ENCODE measurements at places on chromosomes 3 and 15. TPM values are rescaled to one million over a fixed set of nuclear protein-coding genes. Genes with fewer than 3 reads are reported as not detected.

Gene FBN1
- 51.1 TPM for total RNA-seq

- H3K27me3 ChIP-seq = no peaks in the 10 kb centered on the region
- no peaks in the 10 kb centered on the region for H3K36me3 ChIP-seq
- no peak overlapping the region for H3K27ac ChIP-seq
- no peak overlapping the region for H3K4me3 ChIP-seq
Observed at GRCh38 chr15:80233581-80233980, 18.4 kb downstream of the CTXND1 start.

DNA sequence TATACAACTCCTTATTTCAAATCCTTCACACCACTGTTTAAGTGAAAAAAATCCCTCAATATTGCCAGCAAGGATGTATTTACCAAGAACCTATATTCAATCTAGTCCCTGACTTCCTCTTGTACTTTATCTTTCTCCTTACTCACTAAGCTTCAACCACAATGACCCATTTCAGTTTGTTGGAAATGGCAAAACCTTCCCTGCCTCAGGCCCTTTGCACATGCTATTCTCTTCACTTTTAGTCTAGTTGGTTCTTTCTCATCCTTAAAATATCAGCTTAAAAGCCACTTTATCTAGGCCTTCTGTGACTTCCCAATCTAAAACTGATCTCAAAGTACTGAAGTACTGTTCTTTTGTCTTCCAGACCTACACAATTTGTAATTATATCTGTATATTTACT lies 81.3 kb upstream of the ACTC1 start:
- peaks cover 23% of the 10 kb centered on the region for H3K36me3 ChIP-seq
- no peak overlapping the region for H3K27ac ChIP-seq
- no peaks in the 10 kb centered on the region for H3K27me3 ChIP-seq
- no peaks in the 10 kb centered on the region for H3K4me1 ChIP-seq

Gene FBLN2
- total RNA-seq = 54.7 TPM

- H3K27ac ChIP-seq = no peak overlapping the region
- no peak overlapping the region for H3K4me3 ChIP-seq
- no peak for DNase-seq
- H3K27me3 ChIP-seq = no peaks in the 10 kb centered on the region
- no peaks in the 10 kb centered on the region for H3K4me1 ChIP-seq
Observed at GRCh38 chr3:63390710-63391230, 112.7 kb downstream of the SYNPR start.

DNA sequence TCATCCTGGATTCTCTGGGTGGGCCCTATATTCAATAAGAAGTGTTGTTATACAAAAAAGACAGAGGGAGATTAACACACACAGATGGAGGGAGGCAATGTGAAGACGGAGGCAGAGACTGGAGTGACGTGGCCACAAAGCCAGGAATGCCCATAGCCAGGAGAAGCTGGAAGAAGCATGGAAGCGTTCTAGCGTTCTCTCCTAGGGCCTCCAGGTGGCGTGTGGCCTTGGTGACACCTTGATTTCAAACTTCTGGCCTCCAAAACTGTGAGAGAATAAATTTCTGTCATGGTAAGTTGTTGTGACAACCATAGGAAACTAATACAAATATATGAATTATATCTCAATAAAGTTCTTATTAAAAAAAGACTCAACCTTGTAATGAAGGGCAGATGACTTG lies 21.3 kb downstream of the THBS1 start:
- H3K36me3 ChIP-seq = no peaks in the 10 kb centered on the region
- H3K4me1 ChIP-seq = no peaks in the 10 kb centered on the region
- H3K27me3 ChIP-seq = no peaks in the 10 kb centered on the region
- no peak for DNase-seq
- H3K27ac ChIP-seq = no peak overlapping the region

- H3K4me3 ChIP-seq = no peak overlapping the region
- no peaks in the 10 kb centered on the region for H3K36me3 ChIP-seq
- no peak for DNase-seq
- no peaks in the 10 kb centered on the region for H3K27me3 ChIP-seq
- no peak overlapping the region for H3K27ac ChIP-seq
Observed at GRCh38 chr3:106588739-106589138, 719.9 kb upstream of the CBLB start.

- no peak overlapping the region for H3K4me3 ChIP-seq
- peaks cover 41% of the 10 kb centered on the region for H3K4me1 ChIP-seq
- no peak for DNase-seq
- H3K36me3 ChIP-seq = no peaks in the 10 kb centered on the region
Observed at GRCh38 chr15:55398243-55398642, 9.9 kb downstream of the CCPG1 start.

GRCh38 chr3:85255949-85256348 lies 297.2 kb downstream of the CADM2 start:
- H3K36me3 ChIP-seq = no peaks in the 10 kb centered on the region
- no peaks in the 10 kb centered on the region for H3K4me1 ChIP-seq
- no peak overlapping the region for H3K27ac ChIP-seq
- H3K27me3 ChIP-seq = no peaks in the 10 kb centered on the region

Gene ACAN
- 1.6 TPM for total RNA-seq

DNA sequence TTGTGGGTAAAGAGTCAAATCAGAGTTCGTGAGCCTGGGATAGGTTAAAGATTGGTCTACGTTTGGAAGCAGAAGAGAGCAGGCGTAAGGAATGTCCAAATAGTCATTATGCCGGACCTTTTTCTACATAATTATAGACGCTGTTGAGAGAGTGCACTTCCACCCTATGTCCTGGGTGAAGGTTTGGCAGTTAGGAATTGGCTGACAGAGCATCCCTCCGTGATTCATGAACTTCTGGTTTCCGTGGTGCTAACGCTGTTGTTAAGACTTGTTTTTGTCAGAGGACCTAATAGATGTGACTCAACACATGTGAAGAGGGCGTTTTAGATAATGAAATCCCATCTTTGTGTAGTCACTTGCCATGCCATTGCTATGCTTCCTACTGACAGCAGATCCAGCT lies 1.1 kb downstream of the EAF1 start:
- H3K27me3 ChIP-seq = no peaks in the 10 kb centered on the region
- no peak overlapping the region for H3K27ac ChIP-seq
- peaks cover 4% of the 10 kb centered on the region for H3K36me3 ChIP-seq

GRCh38 chr3:139523166-139523565 lies 16.4 kb downstream of the RBP1 start:
- H3K4me1 ChIP-seq = peaks cover 25% of the 10 kb centered on the region
- no peak overlapping the region for H3K27ac ChIP-seq
- peaks cover 5% of the 10 kb centered on the region for H3K36me3 ChIP-seq
